Stimulated activated CD8-positive, alpha-beta memory T cell treated with anti-CD3 and anti-CD28 coated beads, Interleukin-15, amount 100 ng/mL, for 48 hours (primary cell): ENCODE measurements at places on chromosomes 3 and 15.

GRCh38 chr3:180802837-180803236 is 109.6 kb upstream of the FXR1 start:
- no peak for DNase-seq

DNA sequence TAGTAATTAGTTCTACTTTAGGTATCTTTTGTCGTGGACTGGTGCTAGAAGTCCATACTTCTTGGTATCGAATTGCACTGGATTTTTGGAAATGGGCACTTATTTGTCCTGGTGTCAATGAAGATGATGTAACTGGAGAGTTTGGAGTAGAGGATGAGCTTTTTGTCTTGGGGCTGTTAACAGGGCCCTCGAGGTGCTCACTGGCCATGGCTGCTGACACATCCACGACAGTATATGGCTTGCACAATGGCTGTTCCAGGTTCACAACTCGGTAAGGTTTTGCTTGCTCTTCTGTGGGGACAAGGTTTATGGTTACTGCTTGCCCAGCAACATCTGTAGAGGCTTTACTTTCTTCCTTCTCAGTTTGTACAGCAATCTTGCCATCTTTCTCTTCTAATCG is 109.4 kb upstream of the TSPAN3 start:
- DNase-seq: no peak

DNA sequence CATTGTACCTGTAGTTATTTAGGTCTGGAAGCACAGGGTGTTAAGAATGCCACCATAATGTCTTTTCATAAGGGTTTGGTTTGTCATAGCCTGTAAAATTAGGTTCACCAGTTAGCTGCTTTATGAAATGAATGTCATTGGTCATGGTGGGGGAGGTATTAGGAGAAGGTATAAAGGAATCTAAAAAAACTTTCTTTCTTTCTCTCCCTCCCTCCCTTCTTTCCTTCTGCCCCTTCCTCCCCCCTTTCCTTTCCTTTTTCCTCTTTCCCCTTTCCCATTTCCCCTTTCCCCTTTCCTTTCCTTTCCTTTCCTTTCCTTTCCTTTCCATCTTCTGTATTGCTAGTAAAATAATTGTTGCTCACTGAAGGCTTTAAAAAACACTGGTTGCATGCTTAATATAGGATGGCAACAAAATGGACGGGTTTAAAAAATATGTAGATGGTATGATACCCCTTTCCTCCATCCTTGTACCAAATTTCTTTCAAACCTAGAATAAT is 9.6 kb downstream of the ATP2C1 start:
- no peak for DNase-seq

GRCh38 chr3:41436983-41437382 is 237.7 kb downstream of the CTNNB1 start:
- DNase-seq: no peak

DNA sequence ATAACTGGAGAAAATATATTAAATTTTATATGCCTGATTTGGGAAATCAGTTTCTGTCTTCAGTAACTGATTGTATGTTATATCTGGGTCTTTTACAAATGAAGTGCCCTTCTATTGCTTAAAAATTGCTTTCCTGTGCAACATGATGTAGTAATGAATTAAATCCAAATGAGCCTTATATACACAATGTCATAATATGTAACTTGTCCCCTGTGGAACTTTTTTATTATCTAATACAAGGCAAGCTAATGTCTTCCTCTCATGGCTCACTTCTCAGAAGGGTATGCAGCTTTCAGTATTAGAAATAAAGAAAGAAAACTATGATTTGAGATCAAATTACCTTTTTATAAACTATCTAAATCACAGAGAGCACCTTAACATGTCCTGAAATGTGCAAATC is 248.9 kb downstream of the NAALADL2 start:
- no peak for DNase-seq
